CD4-positive, alpha-beta T cell treated with Interleukin-1 beta for 1 hour (primary cell): ENCODE measurements at places on chromosomes 3 and 15.

GRCh38 chr15:47711655-47712054 is 5.7 kb upstream of the SEMA6D start:
- DNase-seq, result no peak

DNA sequence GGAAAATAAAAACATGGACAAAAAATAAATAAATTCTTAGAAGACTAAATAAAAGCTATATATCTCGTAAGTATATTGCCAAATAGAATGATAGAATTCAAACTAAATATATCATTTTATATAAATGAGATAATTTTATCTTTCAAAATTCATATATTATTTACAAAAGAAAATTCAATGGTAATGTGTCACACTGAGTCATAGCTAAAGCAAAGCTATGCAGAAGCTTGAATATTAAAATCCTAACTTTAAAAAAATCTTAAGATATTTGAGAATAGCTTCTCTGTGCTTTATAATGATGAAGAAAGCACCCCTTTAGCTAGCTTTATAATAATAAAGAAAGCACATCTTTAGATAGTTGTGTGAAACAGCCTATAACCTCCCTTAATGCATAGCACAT is 1010.8 kb downstream of the OTOL1 start:
- DNase-seq, result no peak

DNA sequence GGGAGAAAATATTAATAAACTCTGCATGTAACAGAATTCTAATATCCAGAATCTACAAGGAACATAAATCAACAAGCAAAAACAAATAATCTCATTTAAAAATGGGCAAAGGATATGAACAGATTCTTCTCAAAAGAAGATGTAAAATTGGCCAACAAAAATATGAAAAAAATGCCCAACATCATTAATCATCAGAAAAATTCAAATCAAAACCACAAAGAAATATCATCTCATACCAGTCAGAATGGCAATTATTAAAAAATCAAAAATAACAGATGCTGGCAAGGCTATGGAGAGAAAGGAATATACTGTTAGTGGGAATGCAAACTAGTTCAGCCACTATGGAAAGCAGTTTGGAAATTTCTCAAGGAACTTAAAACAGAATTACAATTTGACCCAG is 150.7 kb upstream of the TRIM42 start:
- DNase-seq, result no peak

- no peak for DNase-seq
These were observed 78.5 kb upstream of the DLG1 start for GRCh38 chr3:197376735-197377555.

DNA sequence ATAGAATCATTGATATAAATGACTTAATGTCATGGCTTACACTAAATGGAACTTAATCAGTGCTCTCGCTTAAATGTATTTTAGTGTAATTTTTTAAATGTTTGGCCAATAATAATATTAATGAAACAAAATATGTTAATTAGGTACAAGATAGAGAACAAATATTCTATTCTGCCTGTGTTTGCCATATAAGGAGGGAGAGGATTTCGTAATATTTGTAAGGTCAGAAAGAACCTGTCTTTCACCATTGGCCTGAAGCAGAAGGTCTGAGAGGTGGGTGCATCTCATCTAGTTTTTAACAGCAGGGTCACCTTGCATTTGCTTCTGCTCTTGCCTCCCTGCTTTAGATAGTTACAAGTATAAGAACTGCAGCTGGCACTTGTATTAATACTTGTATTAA is 2.5 kb downstream of the GPR87 start:
- no peak for DNase-seq

- DNase-seq, result no peak
These were observed 119.0 kb downstream of the BBX start for GRCh38 chr3:107641572-107642307.

GRCh38 chr3:39641274-39641673 is 168.1 kb upstream of the MYRIP start:
- no peak for DNase-seq

DNA sequence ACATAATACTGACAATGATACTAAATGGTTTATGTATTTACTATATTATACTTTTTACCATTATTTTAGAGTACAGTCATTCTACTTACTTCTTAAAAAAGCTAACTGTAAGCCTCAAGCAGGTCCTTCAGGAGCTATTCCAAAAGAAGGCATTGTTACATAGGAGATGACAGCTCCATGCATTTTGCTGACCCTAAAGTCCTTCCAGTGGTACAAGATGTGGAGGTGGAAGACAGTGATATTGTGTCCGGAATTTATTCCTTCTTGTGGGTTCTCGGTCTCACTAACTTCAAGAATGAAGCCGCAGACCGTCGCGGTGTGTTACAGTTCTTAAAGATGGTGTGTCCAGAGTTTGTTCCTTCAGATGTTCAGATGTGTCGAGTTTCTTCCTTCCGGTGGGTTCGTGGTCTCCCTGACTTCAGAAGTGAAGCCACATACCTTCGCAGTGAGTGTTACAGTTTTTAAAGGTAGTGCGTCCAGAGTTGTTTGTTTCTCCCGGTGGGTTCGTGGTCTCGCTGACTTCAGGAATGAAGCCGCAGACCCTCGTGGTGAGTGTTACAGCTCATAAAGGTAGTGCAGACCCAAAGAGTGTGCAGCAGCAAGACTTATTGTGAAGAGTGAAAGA is 20.9 kb downstream of the AVEN start:
- peak; percentile 21 for DNase-seq

DNA sequence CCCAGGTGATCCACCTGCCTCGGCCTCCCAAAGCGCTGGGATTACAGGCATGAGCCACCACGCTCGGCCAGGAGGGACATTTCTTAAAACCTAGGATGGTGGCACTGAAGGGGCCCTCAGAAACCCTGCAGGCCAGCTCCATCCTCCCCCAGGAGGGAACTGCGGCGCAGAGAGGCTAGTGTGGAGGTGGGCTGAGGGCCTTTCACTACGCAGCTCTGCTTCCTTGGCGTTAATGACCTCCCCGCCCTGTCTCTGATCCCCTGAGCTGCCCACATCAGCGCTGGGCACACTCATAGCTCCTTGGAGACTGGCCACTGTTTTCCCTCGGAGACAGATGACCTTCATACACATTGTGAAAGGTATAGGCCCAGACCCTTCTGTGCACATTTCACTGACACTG is 46.2 kb upstream of the MAGEF1 start:
- DNase-seq, result no peak

DNA sequence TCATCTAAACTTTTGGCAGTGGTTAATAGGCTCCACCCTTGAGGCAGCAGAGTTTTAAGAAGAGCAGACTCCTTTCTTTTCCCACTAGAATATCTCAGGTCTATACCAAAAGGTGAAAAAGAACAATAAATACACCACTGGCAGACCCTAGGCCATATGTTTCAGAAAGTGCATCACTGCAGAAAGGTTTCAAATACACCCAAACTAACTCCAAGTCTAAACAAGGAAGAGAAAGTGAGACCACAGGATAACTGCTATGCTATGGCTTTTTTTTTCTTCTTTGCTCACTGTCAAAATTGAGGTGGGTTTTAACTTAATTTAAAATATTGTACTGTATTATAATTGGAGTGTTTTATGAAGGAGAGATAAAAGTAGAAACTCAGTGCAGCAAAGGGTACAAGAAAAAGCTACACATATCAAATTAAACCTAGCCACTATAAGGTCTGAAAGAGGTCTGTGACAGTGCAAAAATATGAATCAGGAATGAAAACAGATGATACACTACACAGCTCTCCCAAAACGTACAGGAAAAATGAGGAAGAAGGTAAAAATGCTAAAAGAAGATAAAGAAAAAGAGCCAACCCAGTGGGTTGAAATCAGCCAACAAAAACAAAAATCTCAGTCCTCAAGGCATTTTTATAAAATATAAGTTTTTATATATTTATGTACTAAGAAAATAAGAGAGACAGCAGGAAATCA is 8.4 kb downstream of the SNX4 start:
- DNase-seq, result no peak

- DNase-seq, result no peak
These were observed 3.1 kb downstream of the CCR4 start for GRCh38 chr3:32954506-32954905.

DNA sequence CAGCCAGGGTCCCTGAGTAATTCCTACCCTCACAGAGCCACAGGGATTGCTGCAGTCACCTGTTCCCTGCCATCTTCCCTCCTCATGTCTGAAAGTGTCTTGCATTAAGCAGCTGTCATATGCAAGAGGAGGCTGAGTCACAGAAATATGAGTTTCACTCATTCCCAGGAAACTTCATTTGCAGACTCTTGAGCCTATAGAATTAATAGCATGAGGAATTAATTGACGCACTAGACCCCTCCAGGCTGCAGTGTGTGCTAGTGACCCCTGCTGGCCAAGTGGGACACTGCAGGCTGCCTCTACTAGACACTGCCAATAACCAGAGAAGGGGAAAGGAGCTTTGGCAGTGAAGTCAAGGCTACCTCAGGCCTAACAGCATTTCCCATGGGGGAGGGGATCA is 50.6 kb upstream of the SLC6A1 start:
- no peak for DNase-seq

DNA sequence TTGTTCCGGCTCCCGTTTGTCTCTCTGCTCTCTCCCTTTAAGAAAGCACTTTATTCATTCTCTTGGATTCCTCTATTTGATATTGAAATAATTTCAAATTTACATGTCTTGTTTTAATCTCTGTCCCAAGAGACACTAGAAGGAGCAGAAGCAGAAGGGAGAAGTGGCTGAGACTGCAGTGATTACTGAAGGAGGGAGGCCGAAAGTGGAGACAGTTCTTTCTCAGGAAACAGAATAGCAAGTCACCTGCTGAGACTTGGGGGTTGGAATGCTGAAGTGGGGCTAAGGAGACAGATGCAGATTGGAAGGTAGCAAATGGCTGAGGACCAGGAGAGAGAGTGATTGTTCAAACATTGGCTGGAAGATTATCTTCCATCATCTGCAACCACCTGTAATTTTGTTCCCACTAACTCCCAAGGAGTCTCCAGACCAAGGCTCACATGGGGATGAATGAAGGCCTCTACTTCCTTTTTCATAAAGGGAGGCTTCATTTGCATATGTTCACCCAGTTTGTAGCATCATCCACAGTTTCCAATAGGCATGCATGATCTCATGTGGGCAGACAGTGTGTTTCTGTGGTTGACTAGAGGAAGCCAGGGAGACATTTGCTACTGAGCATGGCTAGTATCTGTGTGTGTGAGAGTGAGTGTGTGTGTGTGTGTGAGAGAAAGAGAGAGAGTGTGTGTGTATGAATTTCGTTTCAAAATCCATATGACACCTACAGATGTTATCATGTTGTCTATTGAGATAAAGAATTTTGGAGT is 24.0 kb downstream of the LTF start:
- peak; percentile 46 for DNase-seq

GRCh38 chr3:39453134-39453533 is 14.3 kb upstream of the MOBP start:
- no peak for DNase-seq

GRCh38 chr15:43544266-43544665 is 26.9 kb downstream of the MAP1A start:
- no peak for DNase-seq
